ENCODE measurements at places on chromosomes 5 and 9.

- no peak for DNase-seq
These were observed 15.2 kb upstream of the TAL2 start for GRCh38 chr9:105646879-105647594.

- DNase-seq, result no peak
These were observed 82.4 kb downstream of the ZNF354C start for GRCh38 chr5:179142434-179143198.

DNA sequence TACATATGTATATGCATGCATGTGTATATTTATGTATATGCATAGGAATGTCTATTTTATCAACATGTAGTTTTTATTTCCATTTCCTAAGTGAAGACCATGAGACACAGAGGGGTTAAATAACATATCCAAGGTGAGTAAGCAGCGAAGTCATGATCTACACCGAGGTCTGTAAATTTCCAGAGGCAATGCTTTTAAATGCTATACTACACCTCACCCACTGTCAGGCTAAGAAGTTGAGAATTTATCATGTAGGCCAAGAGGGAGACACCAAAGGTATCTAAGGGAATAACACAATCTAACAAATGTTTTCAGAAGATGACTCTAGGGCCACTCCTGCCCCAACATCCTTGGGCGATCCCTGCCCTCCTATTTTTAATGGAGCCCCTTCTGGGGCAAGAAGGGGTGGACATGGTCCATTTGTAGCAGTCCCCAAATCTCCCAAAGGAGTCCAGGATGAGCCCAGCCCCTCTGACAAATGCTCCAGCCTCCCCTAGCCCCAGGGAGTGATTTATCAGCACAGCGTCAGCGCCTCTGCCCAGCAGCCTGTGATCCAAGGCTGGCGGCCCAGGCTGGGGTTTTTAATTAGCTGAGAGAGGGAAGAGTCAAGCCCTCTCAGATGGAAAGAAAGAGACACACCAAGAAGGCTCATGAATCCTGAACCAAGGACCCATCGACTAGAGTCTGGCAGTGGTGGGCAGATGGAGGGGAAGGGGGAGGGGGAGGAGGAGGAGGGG lies 339.9 kb downstream of the ASTN2 start:
- DNase-seq, result no peak

GRCh38 chr9:96644137-96644536 lies 11.0 kb downstream of the PRXL2C start:
- DNase-seq, result no peak

- no peak for DNase-seq
These were observed 29.2 kb downstream of the HOMER1 start for GRCh38 chr5:79484731-79485130.

- no peak for DNase-seq
These were observed 41.6 kb upstream of the TMEM215 start for GRCh38 chr9:32741706-32742105.

- no peak for DNase-seq
These were observed 27.3 kb upstream of the CTNNA1 start for GRCh38 chr5:138725818-138726416.

DNA sequence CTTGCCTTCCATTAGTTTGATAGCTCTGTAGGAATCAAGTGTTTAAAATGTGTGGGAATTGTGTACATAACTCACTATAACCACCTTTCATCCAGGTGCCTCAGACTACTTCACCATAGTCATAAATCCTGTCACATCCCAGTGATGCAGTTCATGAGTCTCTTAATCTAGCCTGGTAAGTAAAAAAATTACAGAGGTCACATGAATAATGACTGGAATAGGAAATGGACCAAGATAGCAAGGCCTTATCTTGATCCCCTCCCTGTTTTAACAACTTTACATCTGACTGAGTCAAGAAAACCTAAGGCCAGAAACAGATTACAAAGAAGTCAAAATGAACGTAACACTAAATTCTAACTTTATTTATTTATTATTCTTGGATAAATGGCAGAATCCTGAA lies 1.5 kb upstream of the RNF145 start:
- DNase-seq, result no peak

DNA sequence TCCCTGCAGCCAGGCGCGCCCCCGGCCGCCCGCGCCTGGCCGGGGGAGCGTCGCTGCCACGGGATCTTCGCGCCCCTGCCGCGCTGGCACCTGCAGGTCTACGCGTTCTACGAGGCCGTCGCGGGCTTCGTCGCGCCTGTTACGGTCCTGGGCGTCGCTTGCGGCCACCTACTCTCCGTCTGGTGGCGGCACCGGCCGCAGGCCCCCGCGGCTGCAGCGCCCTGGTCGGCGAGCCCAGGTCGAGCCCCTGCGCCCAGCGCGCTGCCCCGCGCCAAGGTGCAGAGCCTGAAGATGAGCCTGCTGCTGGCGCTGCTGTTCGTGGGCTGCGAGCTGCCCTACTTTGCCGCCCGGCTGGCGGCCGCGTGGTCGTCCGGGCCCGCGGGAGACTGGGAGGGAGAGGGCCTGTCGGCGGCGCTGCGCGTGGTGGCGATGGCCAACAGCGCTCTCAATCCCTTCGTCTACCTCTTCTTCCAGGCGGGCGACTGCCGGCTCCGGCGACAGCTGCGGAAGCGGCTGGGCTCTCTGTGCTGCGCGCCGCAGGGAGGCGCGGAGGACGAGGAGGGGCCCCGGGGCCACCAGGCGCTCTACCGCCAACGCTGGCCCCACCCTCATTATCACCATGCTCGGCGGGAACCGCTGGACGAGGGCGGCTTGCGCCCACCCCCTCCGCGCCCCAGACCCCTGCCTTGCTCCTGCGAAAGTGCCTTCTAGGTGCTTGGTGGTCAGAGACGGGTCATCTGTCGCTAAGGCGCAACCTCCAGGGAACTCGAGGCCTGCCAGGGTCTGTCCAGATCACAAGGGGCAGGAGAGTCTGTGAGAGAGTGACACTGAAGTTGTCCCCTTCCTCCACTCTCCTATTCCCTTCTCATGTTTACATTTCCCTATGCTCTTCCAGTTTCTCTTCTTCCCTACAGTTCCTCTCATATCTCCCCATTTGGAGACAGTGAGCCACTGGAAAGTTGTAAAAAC lies 1.3 kb downstream of the GPR150 start:
- peak; percentile 22 for DNase-seq

DNA sequence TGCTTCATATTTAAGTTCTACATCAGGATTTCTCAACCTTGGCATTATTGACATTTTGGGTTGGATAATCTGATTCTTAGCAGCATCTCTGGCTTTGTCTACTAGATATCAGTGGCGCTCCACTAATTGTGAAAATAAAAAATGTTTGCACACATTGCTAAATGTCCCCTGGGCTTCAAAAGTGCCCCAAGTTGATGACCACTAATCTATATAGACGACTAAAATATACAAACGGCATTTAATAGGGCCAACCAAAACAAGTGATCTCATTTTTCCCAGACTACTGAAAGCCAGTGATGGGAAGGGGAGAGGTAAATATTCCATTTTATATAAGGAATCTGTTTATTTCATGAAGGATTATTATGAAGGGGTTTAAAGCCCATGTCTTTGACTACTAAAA lies 118.6 kb downstream of the HOMER1 start:
- no peak for DNase-seq

DNA sequence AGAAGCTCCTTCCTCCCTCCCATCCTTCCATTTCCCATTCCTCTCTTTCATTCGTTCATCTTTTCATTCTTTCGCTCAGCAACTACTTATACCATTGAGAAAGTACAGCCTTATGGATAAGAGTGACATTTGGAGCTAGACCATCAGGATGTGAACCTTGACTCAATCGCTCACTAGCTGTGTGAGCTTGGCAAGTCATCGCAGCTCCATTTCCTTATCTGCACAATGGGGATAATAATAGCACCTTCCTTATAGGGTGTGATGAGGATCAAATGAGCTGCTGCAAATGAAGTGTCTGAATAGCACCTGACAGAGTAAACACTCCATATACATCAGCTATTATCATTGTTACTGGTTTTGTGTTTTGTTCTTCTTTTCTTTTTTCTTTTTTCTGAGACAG lies 28.1 kb upstream of the SYNPO start:
- no peak for DNase-seq

GRCh38 chr9:136921307-136921706 lies 23.2 kb downstream of the FBXW5 start:
- no peak for DNase-seq
